ENCODE measurements at places on chromosomes 16 and 17.

- DNase-seq: no peak
Measured at GRCh38 chr17:49204516-49204915, 5.9 kb downstream of the GNGT2 start.

GRCh38 chr17:47875011-47875985 is 20.7 kb upstream of the SP2 start:
- DNase-seq: no peak

GRCh38 chr17:50337956-50338355 is 8.0 kb upstream of the XYLT2 start:
- DNase-seq: no peak

DNA sequence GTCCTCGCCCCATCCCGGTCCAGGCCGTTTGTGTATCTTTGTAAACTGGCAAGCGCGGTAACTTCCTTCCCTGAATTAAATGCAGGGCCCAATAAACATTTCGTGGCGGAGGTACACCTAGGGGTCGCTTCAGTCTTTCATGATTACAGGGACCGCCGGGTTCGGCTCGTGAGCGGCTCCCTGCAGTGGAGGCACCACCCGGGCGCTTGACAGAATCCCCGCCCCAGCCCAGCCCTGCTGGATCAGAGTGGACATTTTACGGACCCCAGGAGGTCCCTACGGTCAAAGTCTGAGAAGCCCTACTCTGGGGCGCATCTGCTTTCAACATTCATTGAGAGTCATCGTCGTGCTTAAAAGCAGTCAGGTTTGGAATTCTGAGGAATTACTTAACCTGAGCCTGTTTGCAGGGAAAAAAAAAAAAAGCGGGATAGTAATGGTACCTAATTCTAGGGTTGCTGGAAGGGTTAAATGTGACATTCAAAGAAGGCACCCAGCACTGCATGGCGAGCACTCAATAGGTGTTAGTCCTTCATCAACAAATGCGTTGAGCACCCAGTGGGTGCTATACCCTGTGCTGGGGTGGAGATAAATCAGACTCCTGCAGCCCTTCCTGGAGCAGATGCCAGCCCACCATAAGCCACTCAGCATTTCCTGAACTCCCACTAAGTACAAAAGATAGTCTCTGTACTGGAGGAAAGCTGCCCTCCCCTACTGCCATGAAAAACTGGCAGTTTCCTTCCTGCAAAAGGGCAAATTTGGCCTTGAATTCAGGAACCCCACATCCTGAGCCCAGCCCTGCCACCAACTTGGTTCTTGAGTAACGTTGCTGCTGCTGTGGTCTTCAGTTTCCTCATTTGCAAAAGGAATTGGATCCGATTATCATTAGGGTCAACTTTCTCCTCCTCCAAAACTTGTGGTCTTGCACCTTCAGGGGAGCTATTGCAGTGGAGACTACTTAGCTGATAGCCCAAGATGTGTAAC is 658 bp upstream of the DUSP3 start:
- DNase-seq: no peak

DNA sequence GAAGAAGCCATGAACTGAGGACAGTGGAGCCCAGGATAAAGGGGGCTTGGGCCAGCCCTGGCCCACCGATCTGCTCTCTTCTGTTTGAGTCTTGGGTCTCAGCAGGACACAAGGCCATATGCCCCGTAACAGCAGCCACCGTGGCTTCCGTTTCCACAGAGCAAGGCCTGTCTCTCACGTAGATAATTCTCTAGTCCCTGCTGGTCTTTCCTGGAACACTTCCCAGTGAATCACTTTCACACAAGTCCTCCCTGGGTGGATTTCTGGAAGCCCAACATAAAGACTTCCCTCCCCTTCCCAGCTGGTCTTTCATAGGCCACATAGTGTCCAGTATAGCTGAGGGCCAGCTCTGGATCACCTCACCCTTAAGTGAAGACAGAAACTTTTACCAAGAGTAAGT is 19.9 kb upstream of the C16orf78 start:
- no peak for DNase-seq

Data from activated T-helper 2 cell treated with anti-CD3 and anti-CD28 coated beads, Interferon-gamma antibody, Interleukin-2, Interleukin-4, amounts not matched to agents 10 μg/mL and 5 μg/mL and 100 μg/mL, durations not matched to agents 14 hours and 24 hours and 36 hours (primary cell).